ENCODE measurements at places on chromosomes 16 and 17.

- no peak for DNase-seq
These were observed 33.1 kb upstream of the CCL22 start for GRCh38 chr16:57325458-57325857.

DNA sequence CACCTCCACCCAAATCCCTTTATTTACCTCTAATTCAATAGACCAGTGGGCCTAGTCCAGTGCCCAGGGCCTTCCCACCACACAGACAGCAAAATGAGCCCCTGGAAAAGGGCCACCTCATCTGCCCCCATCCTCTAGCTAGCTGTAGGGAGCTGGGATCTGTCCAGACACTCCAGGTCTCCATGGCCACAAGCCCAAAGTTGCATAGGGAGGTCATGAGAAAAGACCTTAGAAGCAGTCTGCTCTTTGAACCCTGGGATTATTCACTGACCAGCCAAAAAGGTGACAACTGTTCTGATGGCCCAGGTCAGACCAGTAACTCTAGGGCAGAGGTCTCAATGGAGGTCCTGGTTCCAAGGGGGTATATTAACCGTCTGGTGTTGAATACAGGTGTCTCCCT lies 2.0 kb downstream of the CUEDC1 start:
- DNase-seq: no peak

GRCh38 chr16:53417011-53417410 lies 17.3 kb upstream of the RBL2 start:
- DNase-seq: no peak

- DNase-seq: no peak
These were observed 29.4 kb downstream of the TANC2 start for GRCh38 chr17:62995377-62995885.

GRCh38 chr16:20676268-20676825 lies 21.1 kb downstream of the ACSM1 start:
- no peak for DNase-seq

DNA sequence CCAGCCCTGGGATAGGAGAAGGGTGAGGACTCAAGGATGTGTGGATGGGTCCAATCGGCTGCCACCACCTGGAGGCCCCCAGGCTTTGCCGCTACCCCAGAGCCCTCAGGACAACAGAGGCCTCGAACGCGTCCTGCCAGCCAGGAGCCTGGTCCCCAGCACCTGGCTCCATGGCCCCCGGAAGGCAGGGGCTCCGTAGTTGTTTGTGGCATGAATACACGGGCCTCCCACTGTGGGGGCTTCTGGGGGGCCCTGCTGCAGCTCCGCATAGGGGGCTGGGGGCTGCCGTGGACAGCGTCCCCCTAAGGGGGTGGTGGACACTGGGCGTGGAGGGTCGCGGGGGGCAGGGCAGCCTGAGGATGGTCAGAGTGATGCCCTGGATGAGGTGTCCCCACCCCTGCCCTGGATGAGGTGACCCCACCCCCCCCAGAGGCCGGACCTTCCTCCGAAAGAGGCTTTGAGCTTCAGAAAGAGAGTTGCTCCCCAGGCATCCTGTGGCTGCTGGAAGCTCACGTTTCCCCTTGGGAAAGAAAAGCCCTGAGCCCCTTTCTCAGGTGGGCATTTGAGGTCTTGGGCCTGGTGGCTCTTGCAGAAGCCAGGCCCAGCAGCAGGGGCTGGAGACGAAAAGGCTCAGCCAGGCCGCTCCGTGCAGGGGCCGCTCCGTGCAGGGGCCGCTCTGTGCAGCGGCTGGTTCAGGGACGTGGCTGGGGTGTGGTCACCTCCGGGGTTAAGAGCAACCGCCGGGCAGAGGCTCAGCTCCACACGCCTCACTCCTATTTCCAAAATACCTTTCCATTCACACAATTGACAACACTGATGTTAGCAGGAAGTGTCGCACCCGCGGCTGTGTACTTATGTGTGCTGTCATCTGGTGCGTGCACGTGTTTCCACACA lies 40.3 kb upstream of the GNG13 start:
- DNase-seq: no peak

- no peak for DNase-seq
These were observed at the start of gene MT1G for GRCh38 chr16:56667581-56668571. TSS of gene MT1G (minus strand) at chr16:56668065. CDS start at chr16:56667993, 72 bp downstream.

GRCh38 chr16:5216441-5217080 lies 119.0 kb upstream of the EEF2KMT start:
- DNase-seq: no peak

- DNase-seq: no peak
These were observed 188.7 kb downstream of the MYO1D start for GRCh38 chr17:32688221-32688620.

DNA sequence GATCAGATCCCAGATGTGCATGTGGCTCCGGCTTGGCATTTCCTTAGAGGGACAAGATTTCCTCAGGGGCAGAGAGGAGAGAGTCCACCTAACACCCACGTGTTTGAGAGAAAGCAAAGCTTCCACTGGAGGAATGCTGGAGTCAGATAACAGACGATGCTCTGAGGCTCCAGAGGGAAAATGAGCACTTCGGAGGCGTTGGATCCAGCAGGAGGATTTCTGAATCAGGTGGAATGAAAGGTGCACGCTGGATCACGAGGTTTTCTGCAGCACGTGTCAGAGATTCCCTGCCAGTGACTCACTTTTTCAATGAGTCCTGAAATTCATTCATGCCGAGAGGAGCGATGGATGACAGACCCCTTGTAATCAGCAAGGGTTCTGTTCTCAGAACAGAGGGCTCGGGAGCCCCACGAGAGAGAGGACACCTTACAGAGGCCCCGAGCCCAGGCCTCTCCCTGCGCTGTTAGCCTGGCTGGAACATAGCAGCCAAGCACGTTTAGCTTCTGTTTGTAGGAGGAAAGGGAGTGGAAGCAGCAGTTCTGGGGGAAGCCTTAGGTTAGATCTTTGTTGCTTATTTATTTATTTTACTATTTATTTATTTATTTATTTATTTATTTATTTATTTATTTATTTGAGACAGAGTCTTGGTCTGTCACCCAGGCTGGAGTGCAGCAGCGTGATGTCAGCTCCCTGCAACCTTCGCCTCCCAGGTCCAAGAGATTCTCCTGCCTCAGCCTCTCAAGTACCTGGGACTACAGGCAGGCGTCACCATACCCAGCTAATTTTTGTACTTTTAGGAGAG lies 49.3 kb upstream of the JPH3 start:
- no peak for DNase-seq

GRCh38 chr16:74666010-74666421 lies 661 bp downstream of the RFWD3 start:
- no peak for DNase-seq

DNA sequence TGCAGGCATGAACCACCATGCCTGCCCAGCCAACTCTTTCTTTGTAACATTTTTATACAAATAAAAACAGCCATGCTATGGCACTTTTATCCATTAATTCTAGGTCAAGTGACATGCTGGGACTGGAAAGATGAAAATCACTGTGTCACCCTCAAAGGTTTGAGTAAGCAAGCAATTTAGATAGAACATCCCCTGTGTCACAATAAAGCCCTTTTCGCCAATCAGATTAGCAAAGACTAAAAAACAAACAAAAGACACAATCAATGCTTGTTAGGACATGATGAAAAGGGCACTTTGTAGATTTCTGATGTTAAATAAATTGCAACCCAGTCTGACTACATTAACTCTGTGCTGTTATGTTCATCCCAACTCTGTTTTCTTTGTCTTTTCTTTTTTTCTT lies 26.4 kb downstream of the CHP2 start:
- no peak for DNase-seq

- peak; percentile 60 for DNase-seq
These were observed 2.5 kb downstream of the RNF166 start for GRCh38 chr16:88703486-88704309.

DNA sequence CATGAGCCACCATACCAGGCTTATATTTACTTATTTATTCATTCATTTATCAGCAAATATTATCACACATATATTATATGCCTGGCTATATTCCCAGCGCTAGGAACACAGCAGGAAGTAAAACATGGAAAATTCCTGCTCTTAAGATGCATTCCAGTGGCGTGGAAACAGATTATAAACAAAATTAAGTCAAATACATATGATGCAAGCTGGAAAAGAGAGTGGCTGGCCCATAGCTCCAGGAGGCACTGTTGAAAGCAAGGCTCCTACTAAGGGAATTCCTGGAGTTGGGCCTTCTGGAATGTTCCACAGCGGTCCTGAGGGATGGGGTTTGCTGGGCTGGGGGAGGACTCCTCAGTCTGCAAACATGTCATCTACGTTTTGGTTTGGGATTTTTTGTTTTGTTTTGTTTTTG lies 18.4 kb downstream of the ADCY9 start:
- DNase-seq: no peak

GRCh38 chr16:23500862-23501225 lies 9.4 kb downstream of the GGA2 start:
- no peak for DNase-seq

DNA sequence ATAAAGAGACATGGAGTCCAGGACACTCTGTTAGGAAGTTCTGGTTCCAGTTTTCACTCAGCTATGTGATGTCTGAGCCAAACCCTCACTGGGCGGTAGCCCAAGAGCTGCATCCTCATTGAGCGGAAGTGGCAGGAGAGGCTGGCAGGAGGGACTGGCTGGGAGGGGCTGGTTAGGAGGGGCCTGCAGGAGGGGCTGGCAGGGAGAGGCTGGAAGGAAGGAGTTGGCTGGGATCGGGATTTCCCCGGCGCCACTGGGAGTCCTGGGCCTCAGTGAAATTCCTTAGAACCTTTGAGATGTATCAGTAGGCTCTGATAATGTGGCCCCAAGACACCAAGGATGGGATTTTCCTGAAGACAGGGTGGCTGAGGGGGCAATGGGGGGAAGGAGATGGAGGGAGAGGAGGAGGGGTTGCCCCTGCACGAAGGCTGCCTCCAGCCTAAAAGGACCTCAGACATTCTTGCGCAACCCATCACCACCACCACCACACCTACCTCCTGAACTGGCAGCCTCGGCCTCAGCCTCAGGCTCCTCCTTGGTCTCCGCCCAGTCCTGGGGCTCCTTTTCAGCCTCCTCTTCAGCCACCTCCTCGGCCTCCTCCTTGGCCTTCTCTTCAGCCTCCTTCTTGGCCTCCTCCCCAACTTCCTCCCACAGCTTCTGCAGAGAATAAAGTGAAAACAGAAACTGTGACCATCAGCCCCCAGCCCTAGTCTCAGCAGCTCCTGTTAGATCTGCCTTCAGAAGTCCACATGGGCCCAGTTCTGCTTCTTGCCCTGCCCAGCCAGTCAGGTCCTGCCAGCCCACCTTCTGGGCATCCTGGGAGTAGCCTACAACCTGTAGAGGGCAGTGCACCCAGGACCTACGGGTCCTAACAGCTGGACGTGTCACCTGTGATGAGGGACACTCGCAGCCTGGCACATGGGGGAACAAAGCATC lies 31.7 kb downstream of the CNGB1 start:
- no peak for DNase-seq

DNA sequence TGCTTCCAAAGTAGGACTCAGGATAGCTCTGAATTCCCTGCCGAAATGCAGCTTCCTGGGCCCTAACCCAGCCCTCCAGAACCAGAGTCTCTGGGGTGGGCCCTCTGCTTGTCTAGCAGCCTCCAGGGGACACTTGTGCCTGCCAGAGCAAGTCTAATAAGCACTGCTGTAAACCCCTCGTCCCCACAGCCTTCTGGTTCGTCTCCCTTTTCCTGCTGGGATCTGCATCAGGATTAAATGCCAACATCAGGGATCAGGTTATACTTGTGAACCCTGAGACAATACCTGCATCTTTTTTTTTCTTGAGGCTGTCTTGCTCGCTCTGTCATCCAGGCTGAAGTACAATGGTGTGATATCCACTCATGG lies 282.0 kb downstream of the SEC14L1 start:
- no peak for DNase-seq

DNA sequence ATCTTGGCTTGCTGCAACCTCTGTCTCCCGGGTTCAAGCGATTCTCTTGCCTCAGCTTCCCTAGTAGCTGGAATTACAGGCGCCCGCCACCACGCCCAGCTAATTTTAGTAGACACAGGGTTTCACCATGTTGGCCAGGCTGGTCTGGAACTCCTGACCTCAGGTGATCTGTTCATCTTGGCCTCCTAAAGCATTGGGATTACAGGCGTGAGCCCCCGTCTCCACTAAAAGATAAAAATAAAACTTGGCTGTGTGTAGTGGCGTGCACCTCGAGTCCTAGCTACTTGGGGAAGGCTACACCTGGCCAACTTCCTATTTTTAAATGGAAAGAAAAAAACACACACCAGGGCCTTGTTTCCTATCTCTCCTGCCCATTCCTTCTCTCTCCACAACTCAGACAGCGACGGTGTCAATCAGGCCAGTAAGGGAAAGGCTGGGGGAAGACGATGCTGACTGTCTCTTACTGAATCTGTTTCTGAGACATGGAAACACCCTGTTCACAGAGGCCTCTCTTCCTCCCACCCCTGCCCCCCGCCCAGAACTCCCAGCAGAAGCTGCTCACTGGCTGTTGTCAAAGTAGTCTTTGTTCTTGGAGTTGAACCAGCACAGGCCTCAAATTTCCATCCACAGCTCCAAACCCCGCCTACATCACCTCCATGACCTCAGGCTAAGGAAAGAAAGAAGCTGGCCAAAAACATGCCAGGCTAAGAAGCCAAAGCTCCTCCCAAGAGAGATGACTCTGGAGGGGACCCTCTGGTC lies 96.6 kb downstream of the NXN start:
- no peak for DNase-seq

- no peak for DNase-seq
These were observed 28.8 kb downstream of the CACNA1H start for GRCh38 chr16:1181404-1182315.

DNA sequence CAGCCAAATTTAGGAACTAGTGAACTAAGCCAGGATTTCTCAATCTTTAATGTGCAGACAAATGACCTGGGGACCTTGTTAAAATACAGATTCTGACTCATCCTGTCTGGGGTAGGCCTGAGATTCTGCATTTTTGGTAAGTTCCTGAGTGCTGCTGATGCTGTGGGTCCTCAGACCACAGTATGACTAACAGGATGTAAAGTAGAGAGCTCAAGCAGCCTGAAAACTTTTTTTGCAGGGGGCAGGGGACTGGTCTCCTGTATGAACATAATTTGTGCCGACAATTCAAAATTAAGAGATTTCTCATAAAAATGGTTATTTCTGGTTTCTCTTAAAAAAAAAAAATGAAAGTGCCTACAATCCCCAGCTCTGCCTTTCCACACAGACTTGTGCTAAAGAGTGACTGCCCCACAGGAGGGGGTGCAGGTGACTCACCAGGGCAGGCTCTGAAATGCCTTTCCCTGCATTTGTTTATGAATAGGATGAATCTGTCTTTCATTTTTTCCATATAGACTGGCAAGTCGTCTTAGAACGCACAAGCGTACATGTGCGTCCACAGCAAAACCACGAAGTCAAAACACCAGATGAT lies 271.5 kb downstream of the PHKB start:
- DNase-seq: no peak

DNA sequence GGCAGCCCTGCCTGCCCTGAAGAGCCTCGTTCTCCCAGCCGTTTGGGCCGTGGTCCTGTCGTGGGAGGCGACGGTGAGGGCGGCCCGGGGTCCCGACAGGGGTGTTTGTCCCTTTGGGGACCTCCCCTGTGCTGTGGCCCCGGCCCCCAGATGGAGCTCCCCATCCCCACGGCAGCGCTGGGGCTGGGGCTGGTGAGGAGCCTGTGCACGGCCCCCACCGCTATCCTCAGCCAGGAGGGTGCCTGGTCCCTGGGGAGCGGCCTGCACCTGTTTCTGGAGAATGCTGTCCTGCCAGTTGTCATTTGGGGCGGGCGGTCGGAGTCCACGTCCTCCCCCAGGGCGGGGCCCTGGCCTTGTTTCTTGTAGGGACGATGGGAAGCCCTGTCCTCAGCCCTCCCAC lies 6.6 kb downstream of the CAPN15 start:
- no peak for DNase-seq

- DNase-seq: no peak
These were observed 631 bp downstream of the RETREG3 start for GRCh38 chr17:42608305-42609181.

Data from T-helper 9 cell (primary cell).